NCI-H510A treated with DMSO at 0.1 percent for 48 hours (cell line): ENCODE measurements at places on chromosomes 3 and 15.

DNA sequence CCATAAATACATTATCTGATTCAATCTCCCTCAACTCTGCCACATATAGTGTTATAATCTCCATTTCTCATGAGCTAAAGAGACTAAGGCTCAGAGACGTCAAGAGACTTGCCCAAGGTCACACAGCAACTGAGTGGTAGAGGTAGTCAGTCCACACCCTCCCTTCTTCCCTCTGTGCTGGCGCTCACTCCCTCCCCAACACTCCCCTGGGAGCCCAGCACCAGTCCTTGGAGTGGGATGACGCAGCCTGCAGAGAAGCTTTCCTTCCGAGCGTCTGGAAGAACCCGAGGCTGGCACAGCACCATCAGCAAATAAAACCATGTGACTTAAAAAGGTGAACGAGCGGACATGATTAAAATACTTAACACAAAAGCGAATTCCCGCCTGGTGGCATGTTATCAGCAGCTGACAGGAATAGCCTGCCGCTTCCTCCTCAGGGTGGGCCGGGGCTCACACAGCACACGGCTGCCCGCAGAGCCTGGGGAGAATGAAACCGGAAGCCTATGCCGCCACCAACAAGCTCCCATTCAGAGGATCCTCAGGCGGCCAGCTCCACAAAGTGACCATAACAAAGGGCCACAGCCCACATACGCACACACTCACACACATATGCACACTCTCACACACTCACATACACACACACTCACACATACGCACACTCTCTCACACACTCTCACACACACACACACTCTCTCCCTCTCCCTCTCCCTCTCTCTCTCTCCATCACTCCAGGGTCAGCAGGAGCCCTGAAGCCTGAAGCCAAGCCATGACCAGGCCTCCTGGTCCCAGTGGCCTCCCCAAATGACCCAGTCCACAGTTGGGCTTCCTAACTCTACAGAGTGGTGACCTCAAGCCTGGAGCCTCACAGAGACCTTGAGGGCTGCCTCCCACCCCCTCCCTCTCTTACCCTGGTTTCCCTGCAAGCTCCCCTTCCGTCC lies 120.5 kb downstream of the XXYLT1 start:
- DNase-seq = no peak

GRCh38 chr3:195403244-195403643 lies 39.6 kb downstream of the ACAP2 start:
- no peak for DNase-seq

GRCh38 chr3:13535526-13535875 lies 13.4 kb upstream of the FBLN2 start:
- no peak for DNase-seq

DNA sequence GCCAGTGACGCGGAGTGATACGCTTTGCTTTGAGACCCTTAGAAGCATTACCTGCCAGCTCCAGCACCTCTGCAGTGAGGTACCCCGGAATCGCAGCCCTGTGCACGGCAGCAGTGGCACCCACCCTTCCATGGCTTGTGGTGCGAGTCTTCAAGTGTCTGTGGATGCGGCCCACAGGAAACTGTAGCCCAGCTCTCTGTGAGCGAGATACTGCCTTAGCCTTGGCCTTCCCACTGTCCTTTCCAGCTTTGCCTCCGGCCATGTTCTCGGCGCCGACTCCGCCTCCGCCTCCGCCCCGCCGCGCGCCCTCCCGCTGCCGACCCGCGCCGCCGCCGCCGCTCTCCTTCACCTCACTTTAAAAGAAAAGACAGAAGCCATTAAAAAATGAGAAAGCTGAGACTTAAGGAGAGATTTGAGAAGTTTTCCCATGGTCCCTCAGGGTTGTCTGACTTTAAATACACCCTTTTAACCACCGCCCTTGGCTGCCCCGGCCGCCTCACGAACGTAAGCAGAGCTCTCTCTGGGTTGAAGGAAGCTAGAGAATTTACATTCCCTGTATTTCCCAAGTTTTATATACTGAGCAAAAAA lies 78.5 kb upstream of the FAM174B start:
- no peak for DNase-seq

DNA sequence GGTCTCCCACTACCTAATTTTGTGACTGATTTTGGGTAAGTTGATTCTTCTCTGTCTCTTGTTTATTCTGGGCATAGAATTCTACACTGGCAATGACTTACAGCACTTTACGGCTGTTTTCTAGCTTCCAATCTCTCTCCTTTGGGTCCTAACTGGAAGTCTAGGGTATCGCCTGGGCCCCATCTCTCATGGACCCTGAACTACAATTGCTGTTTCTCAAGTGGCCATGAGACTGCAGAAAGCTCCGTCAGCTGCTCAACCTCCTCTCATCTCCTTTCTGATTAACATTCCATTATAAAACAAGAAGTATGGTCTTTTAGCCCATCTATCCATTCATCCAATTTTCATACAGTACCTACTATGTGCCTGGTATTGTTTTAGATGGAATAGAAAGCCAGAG lies 4.4 kb upstream of the PXYLP1 start:
- no peak for DNase-seq

- DNase-seq = no peak
Measured at GRCh38 chr3:123332124-123332641, 116.7 kb downstream of the ADCY5 start.

DNA sequence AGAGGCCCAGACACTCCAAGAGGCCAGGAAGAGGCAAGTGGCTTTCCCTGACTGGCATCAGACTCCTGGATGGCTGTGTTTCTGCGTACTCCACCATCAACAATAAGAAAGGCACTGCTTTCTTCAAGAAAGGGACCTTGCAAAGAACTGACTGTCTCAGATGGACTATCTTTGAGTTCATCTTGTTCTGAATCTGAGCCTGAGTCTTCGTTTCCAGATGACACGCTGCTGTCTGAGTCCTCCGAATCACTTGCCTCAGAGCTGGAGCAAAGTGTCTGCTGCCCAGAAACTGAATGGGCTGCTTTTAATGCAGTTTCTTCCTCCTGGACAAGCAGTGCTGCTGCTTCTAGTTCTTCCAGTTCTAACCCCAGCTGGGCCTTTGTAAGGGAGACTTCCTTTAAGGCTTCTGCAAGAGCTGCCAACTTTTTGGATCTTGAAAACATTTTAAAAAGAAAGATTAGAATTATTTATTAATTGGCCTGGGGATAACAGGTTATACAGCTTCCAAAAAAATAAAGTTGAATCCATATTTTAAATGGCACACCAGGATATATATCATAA lies 97.8 kb downstream of the SHQ1 start:
- no peak for DNase-seq

DNA sequence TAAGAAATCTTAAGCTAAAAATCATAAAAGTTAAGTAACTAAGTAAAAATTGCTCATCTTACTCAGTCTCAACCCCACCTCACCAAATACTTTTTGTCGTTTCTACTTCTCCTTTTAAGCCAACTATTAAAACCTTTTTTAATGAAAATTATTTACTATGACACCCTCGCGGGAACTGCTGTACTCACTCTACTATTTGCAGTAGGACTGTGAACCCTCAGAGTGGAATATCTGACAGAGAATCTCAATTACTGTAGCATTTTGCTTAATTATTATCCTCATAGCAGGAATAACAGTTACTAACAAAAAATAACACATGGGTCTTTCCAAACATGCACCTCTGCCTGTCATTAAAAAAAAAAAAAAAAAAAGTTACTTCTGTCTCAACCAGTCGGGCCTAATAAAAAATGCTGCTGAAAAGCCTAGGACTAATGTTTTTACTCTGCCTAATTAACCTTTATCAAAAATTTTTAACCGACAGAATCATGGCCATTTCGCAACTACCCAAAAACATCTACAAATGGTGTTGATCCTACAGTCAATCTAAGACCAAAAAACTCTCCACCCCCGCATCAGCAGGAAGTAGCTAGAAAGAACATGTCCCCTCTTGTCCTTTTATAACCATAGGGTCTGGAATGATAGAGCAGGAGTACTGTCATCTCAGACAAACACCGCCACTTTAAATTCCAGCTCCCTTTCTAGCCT lies 10.2 kb downstream of the ALDH1L1 start:
- DNase-seq = no peak

- DNase-seq = no peak
Measured at GRCh38 chr3:129429602-129430001, 1.2 kb upstream of the EFCAB12 start.

DNA sequence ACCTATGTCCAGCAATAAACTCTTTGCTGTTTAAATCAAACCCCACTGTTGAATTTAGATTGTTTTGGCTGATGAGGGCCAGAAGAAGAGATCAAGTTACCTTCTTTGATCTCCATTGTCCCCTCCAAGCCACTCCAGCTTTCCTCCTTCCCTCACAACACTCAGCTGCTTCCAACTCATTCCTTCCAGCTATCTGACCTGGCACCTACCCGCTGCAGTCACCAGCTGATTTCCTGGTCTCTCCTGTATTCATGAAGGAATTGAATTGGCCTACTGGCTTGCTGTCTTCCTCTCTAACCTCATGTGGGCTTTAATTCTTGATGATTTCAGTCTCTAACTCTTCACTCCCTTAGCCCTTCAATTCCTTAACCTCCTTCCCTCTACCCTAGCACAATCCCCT lies 40.8 kb upstream of the ABHD17C start:
- DNase-seq = no peak

DNA sequence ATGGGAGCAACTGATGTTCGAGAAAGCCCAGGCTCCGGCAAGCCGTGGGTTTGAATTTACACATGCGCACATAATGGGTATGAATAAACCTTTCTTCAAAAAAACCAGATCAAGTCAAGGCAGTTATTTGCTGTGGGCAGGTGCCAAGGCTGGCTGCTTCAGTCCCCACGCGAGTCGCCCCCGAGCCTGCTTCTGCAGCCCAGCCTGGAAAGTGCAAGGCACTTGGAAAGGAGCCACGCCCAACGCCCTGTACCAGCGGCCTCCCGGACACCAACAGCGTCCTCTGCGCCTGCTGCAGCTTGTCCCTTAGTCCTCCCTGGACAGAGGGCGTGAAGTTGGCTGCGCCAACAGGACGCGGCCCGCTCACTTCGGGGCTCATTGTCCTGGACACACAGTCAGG lies 68.9 kb downstream of the KLF15 start:
- DNase-seq = no peak

DNA sequence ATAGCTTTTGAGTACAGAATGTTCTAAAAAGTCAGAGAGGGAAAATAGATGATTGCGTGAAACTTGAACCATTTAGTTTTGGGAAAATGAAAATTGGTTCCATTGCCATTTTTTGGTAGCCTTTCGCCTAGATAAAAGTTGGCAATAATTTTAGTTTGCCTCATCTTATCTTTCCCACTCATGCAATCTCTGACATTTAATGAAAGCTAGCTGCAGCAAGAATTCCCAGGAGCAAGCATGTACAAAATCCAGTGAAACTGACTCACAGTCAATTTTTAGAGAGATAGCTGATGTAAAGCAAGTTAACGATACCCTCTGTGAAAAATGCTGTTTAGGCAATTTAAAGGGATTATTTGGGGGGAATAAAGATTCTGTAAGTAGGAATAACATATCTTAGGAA lies 797.4 kb downstream of the GRM7 start:
- DNase-seq = no peak

- no peak for DNase-seq
Measured at GRCh38 chr3:111787556-111788463, 71.3 kb upstream of the PHLDB2 start.

- DNase-seq = peak; percentile 57
Measured at GRCh38 chr3:182618981-182619591, 174.2 kb upstream of the ATP11B start.

DNA sequence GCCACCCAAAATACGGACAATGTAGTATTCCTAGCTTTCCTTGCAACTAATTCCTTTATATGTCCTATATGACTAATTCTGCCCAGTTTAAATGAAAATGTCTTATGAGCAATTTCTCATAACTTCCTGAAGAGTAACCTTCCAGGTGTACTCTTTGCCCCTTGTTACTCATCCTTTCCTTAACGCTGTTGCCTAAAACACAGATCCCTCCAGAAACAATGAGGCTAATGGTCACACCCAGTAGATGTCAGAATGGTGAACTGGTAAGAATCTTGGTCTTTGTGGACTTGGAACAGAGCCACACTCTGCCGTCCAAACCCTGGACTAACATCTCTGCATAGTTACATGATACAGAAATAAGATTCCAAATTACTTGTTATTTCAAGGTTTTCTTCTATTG lies 497.9 kb downstream of the IGSF11 start:
- DNase-seq = no peak

DNA sequence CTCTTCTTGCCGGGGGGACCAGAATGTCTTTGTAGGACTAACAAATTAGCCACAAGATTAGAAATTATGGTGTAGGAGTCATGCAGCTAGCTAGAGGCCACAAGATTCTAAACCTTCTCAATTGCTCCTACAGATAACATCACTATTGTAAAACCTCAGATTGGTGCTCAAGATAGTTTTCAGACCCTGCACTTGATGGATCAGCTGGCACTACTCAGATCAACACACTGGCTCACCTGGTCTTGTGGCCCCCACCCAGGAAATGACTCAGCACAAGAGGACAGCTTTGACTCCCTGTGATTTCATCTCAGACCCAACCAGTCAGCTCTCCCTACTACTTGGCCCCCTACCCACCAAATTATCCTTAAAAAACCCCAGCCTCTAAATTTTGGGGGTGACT lies 124.1 kb upstream of the RASGRP1 start:
- DNase-seq = no peak

DNA sequence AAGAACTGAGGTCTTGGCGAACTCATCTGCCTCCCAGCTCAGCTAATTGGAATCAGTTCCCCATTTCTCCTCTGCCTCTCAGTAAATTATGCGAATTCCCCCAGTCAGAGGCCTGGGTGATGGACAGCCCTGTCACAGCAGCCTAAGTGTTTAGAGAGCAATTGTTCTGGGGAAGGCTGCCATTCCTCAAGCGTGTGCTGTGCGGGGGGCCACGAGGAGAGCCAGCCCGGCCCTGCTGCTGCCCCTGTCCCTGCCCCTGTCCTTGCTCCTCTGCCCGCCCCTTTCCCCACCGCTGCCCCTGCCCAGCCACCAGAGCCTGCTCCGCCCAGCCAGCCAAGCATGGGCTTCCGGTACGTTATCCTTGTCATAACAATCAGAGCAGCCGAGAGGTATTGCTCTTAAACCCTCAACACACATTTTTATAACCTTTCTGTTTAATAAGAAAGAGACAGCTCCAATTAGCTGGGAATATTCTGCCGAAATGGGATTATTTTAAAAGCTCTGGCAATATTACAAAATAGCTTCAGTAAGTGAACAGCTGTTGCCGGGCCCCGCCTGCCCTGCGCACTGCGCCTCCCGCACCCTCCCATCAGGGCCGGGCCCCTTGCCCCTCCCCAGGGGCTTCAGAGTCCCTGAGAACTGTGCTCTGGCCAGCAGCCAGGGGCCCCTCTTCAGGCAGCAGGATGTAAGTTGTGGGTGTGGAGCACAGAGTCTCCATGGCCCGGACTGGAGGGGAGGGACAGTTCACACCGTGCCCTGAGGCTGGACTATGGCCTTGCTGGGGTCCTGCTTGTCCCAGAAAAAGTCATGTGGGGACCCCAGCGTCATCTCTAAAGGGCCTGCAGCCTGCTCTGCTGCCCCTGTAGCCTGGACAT lies 12.4 kb upstream of the CACNA2D2 start:
- DNase-seq = peak; percentile 85

GRCh38 chr3:9141928-9142289 lies 107.5 kb downstream of the SRGAP3 start:
- DNase-seq = no peak

- DNase-seq = no peak
Measured at GRCh38 chr3:179671747-179672242, 19.0 kb downstream of the USP13 start.
